ENCODE measurements at places on chromosomes 2 and 18.

DNA sequence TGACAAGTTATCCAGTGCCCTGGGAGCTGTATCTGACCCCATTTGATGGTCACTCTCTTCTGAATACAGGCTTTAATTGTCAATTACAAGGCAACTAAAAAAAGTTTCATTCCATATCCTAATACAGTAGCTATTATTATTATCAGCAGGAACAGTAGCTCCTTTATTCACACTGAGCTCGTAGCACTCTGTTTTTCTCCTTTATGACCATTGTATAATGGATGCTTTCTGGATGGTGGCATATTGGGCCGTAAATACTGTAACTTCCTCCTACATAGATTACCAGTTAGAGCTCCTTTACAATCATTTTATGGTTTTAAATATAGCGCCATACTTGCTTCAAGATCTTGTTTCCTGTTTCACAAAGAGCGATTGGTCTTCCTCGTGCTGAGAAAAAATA lies 1040.3 kb downstream of the TSN start:
- DNase-seq, result no peak

GRCh38 chr2:1975060-1975459 lies 230.7 kb upstream of the PXDN start:
- DNase-seq, result no peak

DNA sequence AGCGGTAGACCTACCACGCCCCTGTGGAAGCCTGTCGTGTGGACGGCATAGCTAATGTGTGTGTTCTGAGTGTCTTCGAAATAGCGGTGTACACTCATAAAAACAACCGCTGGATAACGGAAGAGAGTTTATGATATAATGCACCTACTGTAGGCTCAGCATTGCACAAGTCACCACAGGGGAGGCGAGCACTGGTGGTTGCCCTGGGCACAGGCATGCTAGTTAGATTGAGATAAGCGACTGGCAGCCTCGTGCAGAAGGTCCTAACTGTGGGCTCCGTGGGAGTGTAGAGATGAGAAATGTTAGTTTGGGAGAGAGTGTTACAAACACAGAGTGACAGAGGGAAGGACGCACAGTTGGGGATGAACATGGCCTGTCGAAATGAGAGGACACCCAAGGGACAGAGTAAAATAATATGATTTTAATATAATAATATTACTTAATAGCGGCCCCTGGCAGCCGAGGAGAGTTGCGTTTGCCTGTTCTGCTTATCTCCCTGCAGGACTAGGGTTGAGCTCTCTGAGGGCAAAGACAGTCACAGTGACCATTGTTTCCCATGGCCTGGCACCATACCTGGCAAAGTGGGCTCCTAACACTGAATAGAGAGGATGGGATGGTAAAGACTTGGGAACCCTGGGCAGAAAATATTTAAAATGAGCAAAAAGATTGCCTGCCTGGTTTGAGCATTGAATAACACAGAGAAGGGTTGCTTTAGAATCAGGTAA lies 204.2 kb downstream of the GBX2 start:
- DNase-seq, result no peak

DNA sequence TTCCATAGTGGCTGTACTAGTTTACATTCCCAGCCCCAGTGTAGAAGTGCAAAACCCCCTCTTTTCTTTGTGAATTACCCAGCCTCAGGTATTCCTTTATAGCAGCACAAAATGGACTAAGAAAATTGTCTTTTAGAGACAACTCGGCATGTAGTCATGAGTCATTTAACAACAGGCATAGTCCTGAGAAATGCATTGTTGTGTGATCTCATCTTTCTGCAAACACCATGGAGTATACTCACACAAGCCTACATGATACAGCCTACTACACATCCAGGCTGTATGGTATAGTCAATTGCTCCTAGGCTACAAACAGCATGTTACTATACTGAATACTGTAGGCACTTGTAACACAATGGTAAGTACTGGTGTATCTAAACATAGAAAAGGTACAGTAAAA lies 44.4 kb upstream of the MBP start:
- DNase-seq, result no peak

DNA sequence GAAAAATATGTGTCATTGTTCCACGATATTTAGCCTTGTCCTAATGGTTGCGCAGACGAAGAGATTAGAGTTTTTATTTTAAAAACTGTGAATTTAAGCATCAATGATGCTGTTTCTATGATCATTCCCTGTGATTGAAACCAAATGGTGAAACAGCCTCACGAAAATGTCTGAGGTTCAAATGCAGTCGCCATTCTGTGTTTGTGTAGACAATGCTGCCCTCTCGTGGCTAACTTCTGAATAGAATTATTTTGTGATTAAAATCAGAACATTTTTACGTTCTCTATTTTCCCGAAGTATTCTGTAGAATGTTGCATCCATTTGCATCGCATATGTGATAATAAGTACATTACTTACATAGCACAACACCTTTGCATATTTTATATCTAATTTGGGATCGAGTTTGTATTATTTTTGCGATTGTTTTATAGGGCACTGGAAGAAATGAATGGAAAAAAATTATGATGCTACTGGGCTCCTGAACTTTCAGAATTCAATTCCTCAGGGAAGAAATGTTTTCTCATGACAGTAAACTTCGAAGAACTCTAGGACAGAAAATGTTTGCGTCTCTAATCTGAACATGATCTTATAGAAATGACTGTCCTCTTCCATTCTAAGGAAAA lies 54.8 kb upstream of the CREB1 start:
- peak; percentile 68 for DNase-seq

- no peak for DNase-seq
Observed at GRCh38 chr2:175478096-175478768, 296.7 kb upstream of the ATP5MC3 start.

GRCh38 chr2:38514603-38515154 lies 88.0 kb downstream of the HNRNPLL start:
- no peak for DNase-seq

DNA sequence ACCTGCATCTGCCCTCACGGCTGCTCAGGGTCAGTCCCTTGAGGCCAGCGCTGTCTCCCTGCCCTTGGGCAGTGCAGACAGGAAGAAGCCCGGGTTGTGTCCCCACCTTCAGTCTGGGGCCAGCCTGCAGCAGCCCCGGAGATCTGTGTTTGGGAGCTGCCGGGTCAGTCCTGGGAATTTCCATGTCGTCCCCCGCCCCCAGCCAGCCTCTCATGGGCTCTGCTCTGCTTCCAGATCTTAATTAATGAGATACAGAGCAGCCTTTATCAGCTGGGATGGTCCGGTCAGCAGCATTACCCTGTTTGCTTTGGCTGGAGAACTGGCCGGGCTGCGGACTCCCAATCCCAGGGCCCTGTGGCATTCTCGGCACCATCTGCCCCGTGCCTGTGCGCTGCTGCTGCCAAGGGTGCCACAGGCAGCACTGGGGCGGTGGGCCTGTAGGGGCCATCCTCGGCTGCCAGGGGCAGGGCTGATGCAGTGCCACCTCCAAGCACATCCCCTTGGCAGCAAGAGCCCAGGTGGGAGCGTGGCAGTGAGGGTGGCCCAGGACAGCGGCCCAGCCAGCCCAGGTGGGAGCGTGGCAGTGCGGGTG lies 2.4 kb downstream of the BOK start:
- no peak for DNase-seq

- DNase-seq, result no peak
Observed at GRCh38 chr2:238727585-238728329, 120.1 kb upstream of the TWIST2 start.

Measured in CD4-positive, alpha-beta T cell treated with Interleukin-21 for 1 hour (primary cell).